T-cell (primary cell): ENCODE measurements at places on chromosomes 6 and 20.

GRCh38 chr6:33929575-33930288 lies 125.9 kb upstream of the MLN start:
- no peak for DNase-seq

DNA sequence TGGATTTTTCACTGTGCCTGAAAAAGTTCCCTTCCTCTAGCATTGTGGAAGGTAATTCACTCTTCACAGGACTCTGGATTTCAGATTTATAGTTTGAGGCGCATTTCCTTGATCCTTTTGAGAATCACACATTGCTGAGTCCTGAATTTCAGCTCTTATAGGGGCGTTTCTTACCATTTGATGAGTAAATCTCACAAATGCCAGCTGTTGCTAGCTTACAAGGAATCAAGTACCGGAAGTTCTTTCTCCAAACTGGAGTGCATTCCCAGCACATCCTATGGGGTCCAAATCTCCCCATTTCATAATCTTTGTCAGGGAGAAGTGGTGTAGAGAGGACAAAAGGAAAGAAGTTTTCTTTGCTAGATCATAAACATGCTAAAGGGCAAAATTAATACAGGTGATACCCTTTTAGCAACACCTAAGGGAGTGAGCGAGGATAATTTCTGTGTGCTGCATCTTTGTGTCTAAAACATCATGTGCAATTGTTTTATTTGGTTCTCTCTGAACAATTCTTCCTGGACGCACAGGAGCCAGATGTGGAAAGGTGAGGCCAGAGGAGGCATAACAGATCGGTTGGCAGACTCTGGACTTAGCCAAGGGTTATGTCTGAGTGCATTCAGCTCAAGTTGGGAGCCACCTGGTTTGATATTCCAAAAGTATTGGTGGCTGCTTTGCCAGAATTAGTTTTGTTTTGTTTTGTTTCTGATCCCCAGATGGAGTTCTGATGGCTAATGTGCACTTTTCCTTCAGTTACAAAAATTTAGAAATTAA lies 37.4 kb upstream of the EYA2 start:
- DNase-seq: no peak

DNA sequence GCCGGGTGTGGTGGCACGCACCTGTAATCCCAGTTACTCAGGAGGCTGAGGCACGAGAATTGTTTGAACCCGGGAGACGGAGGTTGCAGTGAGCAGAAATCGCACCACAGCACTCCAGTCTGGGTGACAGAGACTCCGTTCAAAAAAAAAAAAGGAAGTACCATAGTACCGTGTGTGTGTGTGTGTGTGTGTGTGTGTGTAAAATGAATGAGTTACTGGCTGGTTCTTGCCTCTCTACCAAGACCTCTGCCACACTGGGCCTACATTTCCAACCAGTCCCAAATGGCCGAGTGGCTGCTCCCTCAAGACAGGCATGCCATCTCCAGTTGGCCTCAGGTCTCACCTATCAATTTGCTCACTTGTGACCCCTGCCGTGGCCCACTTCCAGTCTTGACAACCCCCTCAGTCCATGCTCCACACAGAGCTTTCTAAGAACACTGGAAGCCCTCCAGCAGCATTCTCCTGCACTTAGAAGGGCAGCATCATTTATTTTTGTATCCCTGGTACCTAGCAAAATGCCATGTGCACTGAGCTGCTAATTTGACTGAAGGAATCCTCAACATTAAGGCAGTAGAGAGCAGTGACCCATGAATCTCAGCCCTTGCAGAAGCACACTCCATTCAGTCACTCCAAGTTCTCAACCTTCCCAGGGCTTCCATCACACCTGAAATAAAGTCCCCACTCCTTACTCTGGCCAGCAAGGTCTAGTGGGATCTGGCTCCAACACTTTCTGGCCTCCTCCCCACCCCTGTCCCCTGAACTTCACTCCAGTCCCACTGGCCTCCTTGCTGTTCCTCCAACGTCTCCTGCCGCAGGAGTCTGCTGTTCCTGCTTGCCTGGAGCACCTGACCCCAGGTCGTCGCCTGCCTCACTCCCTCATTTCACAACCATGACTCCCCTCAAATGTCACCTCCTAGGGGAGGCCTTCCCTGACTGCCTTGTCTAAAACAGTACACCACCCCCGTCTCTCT lies 29.9 kb downstream of the COX4I2 start:
- DNase-seq: no peak

DNA sequence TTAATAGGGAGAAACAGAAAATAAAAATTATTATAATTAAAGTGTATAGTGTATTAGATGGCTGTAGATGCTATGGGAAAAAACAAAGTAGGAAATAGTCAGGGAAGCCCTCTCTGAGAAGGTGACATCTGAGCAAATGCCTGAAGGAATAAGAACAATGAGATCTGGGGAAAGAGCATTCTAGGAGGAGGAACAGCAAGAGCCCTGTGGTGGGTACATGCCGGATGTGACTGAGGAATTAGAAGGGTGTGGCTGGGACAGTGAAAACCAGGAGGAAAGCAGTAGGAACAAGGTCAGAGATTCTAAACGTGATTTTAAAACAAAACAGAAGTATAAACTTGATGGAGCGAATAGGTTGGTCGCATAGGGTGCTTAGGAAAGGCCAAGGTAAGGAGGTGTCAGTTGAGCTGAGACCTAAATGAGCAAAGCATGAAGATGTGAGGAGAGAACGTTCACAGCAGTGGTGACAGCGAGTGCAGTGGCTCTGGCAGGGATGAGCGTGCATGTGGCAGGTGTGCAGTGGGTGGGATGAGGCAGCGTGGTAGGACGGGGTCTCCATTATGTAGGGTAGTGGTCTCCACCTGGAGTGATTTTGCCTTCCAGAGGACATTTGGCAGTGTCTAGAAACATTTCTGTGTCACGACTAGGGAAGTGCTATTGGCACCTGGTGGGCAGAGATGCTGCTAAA lies 97.1 kb upstream of the MRPS10 start:
- DNase-seq: no peak

DNA sequence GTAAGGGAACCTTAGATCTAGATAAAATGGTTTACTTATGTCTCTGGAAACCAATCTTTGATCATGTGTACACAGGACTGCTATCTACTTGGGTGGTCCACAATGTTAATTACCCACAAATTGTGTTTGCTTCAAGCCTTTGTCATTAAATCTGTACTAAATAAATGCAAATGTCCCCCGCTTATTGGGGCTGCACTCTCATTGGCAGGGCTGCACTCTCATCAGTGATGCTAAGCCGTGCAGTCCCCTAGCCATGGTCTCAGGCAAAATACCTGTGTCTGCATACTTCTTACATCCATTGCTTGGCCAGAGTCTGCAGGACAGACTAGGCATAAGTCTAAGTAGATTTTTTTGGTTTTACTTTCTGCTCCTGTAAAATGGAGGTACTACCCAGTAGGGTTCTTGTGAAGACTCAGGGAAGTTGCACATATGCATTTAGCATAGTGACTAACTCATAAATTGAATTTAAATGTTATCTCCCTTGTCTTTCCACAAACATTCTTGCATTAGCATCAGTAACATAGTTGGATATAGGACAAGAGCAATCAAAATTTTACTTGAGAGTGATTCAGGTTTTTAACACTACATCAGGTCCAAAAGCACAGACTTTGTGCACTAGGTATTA lies 117.4 kb downstream of the ASCC3 start:
- DNase-seq: no peak

- DNase-seq: peak; percentile 51
These were observed 219.3 kb downstream of the ARHGAP18 start for GRCh38 chr6:129490521-129491255.

GRCh38 chr20:18775633-18776032 lies 38.0 kb upstream of the SCP2D1 start:
- DNase-seq: no peak

DNA sequence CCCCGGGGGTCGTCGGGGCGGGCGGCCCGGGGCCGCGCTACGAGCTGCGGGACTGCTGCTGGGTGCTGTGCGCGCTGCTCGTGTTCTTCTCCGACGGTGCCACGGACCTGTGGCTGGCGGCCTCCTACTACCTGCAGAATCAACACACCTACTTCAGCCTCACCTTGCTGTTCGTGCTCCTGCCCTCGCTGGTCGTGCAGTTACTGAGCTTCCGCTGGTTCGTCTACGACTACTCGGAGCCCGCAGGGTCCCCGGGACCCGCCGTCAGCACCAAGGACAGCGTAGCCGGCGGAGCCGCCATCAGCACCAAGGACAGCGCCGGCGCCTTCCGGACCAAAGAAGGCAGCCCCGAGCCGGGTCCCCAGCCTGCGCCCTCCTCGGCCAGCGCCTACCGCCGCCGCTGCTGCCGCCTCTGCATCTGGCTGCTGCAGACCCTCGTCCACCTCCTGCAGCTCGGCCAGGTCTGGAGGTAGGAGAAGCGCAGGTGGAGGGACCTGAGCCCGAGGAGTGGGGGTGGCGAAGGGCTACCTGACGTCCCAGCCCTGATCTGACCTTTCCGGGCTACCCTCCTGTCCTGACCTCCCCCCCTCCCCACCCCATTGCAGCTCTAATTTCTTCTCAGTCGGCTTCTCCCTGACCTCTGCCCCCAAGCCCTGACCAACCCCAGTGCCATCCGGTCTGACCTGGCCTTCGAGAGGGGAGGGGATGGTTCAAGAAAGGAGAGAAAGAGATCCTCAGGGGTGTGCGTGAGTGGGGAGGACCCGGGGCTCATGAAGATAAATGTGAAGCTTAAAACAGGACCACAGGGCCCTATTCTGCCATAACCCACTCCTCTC lies 558 bp downstream of the XKR7 start:
- peak; percentile 83 for DNase-seq

GRCh38 chr6:27672113-27672799 lies 199.4 kb upstream of the ZNF184 start:
- DNase-seq: no peak
